ENCODE measurements at places on chromosomes 5 and 9.

- DNase-seq: no peak
These were observed 2.6 kb upstream of the TJP2 start for GRCh38 chr9:69171517-69171916.

DNA sequence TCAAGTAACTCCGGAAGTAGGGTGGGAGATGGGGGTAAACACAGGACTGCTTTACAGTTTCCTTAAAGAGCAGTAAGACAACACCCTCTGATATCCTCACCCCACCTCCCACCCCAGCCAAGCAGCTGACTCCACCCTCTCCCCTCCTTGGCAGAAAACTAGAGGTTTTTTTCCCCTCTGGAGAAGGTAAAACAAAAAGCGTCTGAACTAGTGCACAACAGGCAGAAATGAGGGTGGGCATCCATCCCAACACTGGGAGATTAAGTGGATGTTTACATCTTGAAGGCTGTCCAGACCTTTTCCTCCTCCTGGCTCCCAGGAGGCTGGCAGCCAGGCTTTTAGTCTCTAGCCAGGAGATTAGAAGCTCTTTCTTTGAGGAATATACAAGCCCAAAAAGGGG is 13.9 kb upstream of the CTNNAL1 start:
- no peak for DNase-seq

DNA sequence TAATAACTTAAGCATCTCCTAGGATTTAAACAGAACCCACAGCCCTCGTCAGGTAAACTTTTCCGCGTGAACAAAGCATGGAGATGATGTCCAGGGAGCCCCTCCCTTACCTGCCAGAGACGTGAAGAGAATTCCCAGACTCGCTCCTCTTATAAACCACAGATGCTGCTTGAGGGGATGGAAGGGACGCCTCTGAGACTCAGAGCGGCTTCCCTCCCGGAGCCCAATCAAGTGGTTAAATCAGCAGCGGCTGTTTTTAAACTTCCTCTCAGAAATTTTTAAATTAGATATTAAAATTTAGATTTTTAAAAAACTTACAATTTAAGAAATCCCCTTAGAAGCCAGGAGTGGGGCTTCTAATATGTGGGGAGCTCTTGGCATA is 71.8 kb downstream of the RAPGEF1 start:
- no peak for DNase-seq

- no peak for DNase-seq
These were observed 658.6 kb downstream of the ISL1 start for GRCh38 chr5:52041842-52042241.

DNA sequence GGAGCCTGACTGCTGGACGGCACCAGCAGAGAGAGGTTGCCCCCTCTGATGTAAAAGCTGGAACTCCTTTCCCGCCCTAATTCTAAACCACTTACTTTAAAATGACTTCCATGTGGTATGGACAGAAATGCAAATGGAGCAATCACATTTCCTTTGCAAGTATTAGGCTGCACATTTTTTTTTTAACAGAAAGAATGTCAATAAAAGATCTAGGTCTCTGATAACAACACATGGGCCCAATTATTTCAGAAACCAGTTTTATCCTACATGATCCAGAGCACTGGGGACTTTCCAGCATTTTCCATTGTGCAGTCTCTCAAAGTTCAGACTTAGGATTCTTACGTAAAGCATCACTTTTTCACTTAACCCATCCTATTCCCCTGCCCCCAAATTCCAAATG is 203.7 kb downstream of the NXNL2 start:
- no peak for DNase-seq

GRCh38 chr9:86434039-86434726 is 80.0 kb upstream of the TUT7 start:
- peak; percentile 60 for DNase-seq

GRCh38 chr5:130141659-130142320 is 237.5 kb downstream of the CHSY3 start:
- no peak for DNase-seq

GRCh38 chr5:126538579-126538978 is 56.4 kb downstream of the ALDH7A1 start:
- DNase-seq: no peak

DNA sequence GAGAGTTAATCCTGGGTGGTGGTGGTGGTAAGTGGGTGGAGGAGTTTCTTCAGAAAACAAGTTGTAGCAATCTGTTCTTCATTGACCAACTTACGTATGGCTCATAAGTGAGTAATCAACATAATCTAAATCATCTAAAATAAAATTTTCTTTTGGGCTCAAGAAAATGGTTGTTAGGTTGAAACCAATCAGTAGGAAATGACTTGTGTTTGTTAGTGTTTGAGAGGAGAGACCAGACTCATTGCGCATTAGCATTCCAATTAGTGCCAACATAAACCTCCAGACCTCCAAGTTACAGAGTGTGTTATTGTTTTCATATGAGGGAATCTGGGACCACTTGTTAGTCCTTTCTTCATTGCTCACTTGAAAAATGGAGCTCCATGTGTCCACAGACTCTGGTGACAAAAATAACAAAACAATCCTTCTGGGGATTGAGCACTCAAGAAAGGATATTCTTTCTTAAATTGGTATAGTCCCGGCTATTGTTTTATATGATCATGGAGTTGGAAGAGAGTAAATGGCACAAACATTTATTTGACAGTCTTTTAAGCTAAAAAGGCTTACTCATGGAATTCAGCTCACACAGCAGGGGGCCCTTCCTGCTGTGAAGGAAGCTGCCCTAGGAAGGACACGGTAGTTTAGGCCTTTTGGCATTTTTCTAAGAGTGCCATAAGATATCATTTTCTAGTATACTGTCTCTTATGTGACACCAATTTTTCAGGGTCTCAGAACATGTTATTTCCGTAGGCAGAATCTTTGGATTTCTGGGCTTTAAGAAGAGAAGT is 441.1 kb downstream of the EBF1 start:
- peak; percentile 50 for DNase-seq

DNA sequence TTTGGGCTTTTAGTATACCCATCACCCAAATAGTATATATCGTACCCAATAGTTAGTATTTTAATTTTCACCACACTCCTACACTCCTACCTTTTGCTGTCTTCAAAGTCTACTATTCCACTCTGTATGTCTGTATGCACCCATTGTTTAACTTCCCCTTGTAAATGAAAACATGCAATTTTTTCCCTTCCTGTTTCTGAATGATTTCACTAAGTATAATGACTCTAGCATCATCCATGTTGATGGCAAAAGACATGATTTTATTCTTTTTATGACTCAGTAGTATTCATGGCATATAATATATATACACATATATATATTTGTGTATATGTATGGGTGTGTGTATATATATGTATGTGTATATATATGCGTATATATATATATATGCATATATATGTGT is 63.1 kb upstream of the FAM174A start:
- no peak for DNase-seq

GRCh38 chr5:149413477-149414210 is 34.6 kb upstream of the IL17B start:
- DNase-seq: no peak

DNA sequence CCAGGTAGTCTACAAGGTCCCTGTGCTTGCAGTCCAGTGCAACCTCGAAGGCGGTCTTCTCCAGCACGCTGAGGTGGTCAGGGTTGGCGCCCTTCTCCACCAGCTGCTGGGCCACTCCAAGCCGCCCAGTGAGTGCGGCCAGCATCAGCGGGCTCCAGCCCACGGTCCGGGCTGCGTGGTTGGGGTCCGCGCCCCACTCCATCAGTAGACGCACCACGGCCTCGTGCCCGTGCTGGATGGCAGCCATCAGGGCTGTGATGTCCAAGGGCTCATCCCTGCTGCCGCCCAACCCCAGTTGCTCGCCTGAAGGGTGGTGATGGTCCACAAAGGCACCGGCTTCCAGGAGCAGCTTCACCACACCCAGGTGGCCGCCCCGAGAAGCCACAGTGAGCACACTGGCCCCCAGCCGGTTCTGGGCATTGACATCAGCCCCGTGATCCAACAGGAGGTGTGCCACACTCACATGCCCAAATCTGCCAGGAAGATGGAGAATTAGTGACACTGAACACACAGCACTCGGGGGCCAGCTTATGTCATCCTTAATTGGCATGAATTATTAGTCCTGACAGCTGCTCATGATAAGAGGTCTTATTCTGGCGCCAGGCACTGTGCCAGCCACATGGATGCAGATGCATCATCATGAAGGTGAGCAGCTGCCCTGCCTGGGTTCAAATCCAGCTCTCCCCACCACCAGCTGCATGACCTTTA is 6.1 kb downstream of the ANKS6 start:
- DNase-seq: no peak

DNA sequence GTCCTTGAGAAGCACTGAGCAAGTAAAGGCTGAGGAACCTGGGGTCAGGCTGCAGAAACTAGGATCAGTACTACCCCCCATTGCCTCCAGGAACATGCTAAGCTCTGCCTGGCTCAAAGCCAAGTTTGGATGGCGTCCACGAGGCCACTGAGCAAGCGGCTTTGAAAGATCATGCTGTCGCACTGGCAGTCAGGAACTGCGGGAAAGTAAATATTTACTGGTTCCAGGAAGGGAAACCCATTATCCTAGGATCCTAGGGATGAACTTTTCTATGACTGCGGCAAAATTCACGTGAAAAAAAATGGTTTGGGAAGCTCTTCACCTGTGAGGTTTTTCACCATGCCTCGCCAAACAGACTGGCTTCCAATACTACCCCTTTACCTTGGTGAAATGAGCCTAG is 75.3 kb upstream of the PJA2 start:
- no peak for DNase-seq

- DNase-seq: no peak
These were observed 93.9 kb downstream of the SCAI start for GRCh38 chr9:125049212-125050049.

GRCh38 chr5:111685969-111686368 is 71.0 kb downstream of the NREP start:
- DNase-seq: no peak

DNA sequence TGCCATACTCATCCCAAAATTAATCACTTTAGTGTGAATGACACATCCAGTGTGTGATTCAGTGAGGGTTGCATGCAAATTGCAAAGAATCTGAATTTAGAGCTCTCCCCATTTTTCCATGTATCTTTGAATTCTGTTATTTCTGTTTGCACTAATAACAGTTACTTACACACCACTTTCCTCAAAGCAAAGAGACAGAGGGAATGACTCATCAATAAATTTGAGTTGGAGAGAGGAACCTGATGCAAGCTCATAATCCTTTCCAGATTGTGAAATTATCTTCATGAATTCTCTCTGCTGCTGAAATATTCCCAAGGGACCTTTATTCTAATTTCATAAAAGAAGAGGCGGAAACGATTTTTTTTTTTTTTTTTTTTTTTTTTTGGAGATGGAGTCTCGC is 204.8 kb downstream of the CDH9 start:
- peak; percentile 0 for DNase-seq

DNA sequence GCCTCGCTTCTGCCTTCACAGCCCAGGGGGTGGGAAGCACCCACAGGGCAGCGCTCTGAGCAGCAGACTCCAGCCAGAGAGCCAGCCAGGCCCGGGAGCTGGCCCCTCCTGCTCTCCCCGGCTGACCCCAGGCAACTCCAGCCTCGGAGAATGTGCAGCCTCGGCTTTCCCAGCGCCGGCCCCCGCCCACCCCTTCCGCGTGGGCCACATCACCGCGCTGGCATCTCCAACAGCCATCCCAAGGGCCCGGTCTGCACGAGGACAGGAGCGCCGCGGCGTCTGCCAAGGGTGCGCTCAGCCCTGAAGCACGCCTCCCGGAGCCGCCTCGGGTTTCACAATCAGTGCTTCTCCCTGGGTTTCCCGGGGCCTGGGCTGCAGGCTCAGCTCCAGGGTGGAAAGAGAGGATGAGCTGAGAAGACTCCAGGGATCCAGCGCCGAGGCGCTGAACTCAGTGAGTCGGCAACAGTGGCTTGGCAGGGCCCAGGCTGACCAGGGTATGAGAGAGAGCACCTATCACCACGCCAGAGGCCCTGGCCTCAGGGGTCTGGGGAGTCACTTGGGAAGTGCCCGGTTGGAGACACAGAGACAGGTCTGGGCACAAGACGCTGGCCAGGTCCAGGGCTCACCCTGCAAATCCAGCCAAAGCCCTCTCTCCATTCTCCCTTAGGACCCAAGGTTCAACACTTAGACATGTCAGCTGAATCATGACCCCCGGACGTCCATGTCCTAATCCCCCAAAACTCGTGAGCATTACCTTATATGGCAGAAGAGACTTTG is 79.6 kb downstream of the ADAMTS2 start:
- peak; percentile 99 for DNase-seq

- DNase-seq: no peak
These were observed 16.5 kb downstream of the HBEGF start for GRCh38 chr5:140329739-140330481.

GRCh38 chr5:164058621-164059020 is 553.2 kb downstream of the MAT2B start:
- DNase-seq: no peak

GRCh38 chr5:127671218-127671617 is 22.3 kb downstream of the CTXN3 start:
- no peak for DNase-seq
